ENCODE measurements at places on chromosomes 6 and 20.

GRCh38 chr6:146593986-146594385 is 4.8 kb upstream of the ADGB start:
- DNase-seq, result no peak

DNA sequence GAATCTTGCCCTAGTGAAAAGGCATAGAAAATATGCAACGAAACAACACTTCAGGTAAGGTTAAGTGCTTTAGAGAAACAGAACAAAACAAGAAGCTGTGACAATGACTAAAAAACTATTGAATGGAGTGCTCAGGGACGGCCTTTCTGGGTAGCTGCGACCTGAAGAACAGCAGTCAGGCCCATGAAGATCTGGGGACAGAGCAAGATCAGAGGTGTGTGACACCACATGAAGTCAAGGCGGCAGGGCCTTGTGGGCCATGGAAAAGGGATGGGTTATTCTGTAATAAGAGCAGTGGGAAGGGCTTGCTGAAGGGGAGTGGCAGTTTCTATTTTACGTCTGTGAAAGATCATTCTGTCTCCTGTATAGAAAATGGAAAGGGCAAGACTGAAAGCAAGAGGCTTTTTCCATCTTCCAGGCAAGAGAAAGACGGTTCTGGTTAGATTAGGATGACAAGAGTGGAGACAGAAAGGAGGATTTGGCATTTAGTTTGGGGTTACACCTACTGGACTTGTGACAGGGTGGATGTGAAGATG is 5.1 kb downstream of the UBE2V1 start:
- no peak for DNase-seq

GRCh38 chr6:7726416-7727085 is 652 bp downstream of the BMP6 start:
- DNase-seq, result no peak

DNA sequence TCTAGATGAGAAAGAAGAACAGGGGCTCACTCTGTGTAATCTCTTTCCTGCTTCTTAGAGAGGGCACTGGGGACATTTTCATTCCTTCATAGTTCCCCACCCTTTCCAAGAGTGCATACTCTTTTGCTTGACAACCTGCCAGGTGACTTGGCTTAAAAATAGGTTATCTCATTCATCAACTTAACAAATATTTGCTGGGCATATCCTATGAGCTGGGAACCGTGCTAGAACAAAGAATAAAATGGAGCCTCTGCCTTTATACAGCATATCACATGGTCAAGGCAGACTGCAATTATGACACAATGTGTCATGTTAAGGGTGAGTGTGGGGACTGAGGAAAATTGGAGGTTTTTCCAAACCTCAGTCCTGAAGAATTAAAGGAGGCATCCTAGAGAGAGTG is 209.8 kb upstream of the FOXA2 start:
- no peak for DNase-seq

- no peak for DNase-seq
Measured at GRCh38 chr6:113190170-113190569, 667.0 kb upstream of the MARCKS start.

- no peak for DNase-seq
Measured at GRCh38 chr6:115362234-115362633, 698.5 kb downstream of the FRK start.

DNA sequence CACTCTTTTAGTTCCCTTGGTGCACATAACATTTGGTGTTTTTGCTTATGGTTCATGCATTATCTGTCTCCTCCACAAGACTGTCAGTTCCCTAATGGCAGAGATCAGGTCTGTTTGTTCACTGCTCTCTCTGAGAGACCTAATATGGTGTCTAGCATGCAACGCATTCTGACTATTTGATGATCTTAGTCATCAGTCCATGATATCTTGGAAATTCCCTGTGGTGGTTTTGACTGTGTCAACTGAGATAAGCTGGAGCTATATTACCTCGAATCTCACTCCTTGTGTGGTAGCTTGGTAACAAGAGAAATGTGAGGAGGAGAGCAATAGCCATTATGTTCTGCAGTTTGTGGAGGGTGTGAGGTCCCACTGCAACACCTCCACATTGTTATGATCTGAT is 229.8 kb downstream of the FRK start:
- DNase-seq, result no peak
